ENCODE measurements at places on chromosomes 4 and X.

DNA sequence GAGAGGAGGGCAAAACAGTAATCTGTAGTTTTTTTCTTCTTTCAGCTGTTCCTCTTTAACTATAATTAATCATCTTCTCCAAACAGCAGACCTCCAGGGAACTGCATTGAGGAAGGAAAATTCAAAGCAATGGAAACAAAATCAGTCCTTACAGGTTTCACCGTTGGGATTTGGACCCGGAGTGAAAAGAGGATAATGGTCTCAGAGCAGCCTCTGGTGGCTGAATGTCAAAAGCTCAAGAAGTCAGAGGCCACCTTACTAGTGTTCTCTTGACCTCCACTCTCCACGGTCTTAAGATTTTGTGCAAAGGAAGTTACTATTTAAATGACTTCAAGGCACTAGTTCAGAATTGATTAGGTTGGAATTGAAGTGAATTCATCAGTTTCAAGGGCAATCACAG is 16.0 kb upstream of the MID1 start:
- DNase-seq = peak; percentile 59

GRCh38 chrX:106178826-106179225 is 10.7 kb downstream of the PWWP3B start:
- no peak for DNase-seq

DNA sequence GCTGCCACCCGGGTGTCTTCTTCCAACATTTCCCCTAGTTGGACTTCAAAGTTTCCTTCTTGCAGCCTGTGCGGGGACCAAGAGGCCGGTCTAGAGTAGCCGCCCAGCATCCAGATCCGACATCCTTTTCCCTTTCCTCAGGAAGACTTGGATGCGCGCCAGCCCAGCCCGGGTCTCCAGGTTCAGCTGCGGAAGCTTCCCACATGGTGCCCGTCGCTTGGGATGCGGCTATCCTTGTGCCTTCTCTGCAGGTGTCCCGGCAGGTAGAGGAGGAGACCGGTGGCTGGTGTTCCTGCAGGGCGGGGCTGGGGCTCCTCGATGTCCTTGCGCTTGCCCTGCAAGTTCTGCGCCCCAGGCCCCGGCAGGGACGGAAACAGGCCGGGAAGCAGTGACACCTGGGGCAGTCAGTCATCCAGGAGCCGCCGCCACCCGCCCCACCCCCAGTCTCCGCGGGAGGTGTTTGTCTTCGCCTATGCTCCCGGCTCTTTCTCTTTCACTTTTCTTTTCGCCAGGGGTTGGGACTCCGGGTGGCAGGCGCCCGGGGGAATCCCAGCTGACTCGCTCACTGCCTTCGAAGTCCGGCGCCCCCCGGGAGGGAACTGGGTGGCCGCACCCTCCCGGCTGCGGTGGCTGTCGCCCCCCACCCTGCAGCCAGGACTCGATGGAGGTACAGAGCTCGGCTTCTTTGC is at the start of gene IL15:
IL15 (plus strand) TSS at position 502 of the 689 bp plus-strand sequence. CDS start 82,882 bp downstream, outside the sequence.
- DNase-seq = peak; percentile 36

- no peak for DNase-seq
Observed at GRCh38 chr4:82797405-82798111, 1.0 kb downstream of the SCD5 start.

GRCh38 chr4:48589098-48589445 is 99.0 kb downstream of the ZAR1 start:
- no peak for DNase-seq

DNA sequence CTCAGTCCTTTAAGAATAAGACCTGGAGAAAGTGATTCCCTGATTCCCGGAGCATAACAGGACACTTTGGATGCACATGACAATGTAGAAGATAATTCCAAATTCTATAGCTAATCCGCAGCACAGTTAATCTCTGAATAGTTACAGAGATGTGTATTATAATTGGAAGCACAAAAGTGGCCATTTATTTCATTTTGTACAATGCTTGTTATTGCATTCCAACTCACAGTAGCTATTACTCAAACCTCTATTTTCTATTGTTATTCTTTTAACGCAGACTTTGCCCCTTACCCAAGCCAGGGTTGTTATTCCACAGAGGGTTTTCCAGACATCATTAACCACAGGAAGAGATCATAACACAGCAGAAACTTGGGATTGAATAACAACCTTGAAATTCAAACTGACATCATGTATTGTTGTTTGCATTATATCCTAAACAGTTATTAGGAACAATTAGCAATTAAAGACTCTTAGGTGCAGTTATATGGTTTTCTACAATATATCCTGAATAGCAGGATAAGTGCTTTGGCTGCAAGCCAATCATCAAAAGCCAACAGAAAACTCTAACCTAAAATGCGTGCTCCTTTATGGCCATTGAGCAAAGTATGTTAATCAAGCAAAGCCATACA is 984.0 kb upstream of the TENM3 start:
- no peak for DNase-seq

DNA sequence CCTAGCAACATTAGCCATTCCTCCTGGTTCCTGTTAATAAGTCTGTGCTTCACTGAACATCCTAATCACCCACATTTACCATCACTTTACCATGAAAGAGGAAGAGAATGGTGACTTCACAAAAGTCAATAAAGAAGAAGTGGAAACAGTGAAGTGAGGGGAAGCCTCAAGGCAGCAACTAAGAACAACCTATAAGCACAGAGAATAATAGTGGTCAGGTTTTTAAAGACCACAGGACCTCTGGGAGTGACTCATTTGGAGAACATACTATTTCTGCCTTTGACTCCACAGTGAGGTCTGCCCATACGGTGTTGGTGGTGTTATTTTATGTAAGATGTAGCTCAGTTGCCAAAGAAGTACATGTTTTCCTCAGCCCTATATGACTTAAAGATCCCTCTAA is 86.0 kb upstream of the TET2 start:
- no peak for DNase-seq

GRCh38 chr4:89894649-89895550 is at the start of gene MMRN1:
Gene MMRN1 (plus strand): TSS chr4:89894854. CDS start chr4:89894972, 118 bp downstream.
- no peak for DNase-seq

DNA sequence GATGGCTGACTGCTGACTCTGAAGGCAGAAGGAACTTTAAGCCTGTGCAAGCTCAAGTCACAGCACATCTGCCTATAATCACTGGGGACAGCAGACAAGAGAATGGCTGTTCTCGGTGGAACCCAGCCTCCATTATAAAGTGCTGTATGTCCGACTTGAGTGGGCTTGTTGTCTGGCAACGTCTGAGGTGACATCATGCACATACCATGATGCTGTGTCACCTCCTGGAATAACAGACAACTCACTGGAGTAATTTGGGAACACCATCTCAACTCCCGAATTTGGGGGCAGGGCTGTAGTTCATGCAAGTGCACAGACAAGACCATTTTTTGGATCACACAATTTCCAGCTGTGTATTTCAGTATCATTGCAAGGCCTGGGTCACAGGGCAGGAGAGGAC is 59.8 kb upstream of the GPM6B start:
- no peak for DNase-seq

DNA sequence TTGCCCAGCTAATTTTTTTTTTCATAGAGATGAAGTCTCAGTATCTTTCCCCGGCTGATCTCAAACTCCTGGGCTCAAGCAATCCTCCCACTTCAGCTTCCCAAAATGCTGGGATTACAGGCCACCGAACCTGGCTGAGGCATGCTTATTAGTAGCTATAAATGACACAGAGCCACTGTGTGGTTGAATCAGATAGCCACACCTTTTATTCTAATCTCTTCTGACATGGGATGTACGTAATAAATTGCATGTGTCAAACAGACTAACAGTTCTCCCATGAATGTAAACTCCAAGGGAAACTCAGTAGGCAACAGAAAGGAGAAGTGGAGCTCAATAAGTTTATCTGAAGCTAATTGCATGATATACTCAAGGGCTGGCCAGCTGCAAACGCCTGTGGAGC is 139.8 kb upstream of the VCX3A start:
- DNase-seq = no peak

- DNase-seq = no peak
Observed at GRCh38 chr4:143251348-143251747, 66.6 kb downstream of the USP38 start.

DNA sequence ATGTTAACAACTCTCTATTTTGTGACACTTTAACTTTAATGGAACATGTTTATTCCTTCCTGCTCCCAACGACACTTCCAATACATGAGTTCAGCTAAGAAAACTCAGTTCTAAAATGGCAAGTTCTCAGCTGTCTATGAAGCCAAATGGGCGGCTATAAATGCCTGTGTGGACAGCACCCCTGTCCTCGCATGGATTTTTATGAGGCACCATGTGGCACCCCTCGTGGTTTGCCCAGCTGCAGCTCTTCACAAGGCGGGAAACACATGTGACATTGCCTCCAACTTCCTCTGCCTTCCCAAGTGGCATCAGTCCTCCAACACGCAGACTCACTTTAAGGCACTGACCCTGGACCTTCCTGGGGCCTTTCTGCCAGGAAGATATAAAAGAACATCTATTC is 48.0 kb downstream of the SH3RF1 start:
- no peak for DNase-seq

DNA sequence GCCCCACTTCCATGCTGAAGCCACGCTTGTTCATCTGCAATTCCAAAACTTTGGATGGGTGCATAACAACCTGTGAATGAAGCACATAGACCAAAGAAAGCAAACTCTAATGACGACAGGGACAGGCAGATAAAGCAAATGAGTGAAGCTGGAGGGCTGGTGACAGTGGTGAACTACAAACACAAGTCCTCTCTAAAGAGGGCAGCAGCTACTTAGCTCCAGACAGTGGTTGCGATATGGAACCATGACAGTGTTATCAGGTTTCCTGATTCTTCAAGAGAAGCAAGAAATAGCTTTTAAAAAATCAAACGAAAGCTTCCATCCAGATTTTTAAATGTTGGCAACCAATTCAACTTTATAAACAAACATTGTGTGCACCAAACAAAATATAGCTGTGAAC is 23.8 kb downstream of the NOX1 start:
- no peak for DNase-seq

- DNase-seq = no peak
Observed at GRCh38 chr4:90503677-90504076, 376.5 kb downstream of the CCSER1 start.

DNA sequence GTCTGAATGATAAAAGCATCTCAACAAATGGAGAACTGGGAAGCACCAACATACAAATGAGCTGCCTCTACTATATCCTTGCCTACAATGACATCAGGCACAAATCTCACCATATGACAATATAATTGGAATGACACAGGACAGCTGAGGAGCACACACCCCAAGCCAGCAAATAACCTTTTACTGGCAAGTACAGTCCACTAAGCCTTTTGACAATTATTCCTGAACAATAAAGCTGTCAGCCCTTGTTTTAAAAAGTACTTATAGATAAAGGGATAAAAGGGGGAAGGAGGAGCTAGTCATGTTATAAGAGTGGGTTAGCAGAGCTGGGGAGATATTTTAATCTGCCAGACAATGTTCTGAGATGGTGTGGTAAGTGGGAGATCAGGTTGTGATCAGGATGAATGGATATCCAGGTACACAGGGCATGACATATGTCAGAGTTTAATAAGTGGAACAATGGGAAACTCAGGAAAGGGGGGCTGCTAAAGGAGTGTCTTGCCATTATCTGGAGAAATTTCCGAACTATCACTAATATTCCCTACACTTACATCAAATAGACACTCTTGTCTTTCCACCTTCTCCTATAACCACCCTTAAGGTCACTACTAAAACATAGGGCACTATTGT is 127.6 kb downstream of the GPC3 start:
- no peak for DNase-seq

DNA sequence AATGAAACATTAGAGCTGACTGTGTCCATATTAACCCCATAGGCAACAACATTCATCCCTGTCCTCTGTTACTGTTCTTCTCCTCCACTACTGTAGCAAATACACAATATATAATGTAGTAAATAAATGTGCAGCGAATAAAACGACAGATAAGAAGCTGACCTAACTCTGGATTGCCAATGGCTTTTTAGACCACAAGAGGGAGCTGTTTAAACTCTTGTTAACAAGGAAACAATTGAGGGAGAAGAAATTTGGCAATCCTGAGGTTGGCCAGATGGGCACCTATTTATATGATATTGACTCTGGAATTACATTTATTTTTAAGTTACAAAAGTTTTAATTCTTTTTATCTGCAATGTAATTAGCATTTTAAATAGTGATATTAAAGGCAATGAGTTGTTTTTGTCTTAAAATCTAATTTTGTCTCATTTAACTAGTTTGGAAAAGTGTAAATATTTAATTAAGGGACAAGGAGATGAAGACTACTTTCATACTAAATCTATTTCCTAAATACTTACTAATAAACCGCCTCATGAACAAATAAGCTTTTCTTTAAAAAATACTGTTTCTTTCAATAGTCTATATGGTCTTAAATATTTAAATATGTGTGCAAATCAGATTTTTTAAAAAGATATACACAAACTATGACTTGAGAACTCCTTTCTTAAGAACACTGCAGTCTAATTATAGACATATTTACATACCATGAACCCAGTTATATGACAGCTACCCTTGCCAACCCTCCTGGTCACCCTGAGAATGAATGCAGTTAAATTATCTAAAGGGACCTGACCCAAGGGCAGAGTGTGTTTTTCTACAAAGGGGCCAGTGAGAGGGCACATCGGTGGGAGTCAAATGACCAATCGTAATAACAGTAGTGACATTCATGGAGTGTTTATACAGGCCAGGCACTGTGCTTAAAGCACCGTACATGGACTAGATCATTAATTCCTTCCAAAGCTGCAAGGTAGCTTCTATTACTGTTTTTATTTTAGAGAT is 52.9 kb upstream of the HPF1 start:
- DNase-seq = peak; percentile 84

DNA sequence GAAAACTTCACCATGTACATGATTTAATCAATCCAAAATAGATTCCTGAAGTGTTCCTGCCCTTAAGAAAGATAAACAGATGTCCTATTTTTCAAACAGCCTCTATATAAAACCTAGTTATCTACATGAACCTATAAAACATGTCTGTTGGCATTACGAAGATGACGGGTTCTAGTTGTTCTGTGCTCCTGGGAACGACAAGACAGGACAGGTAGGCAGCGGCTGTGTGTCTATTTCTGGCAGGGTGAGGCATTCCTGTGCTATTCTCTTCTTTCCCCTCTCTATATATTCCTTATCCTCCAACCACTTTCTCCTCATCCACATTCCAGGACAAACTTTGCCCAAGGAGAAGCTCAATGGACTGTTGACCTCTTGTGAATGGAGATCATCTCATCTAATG is 6.1 kb downstream of the FAT1 start:
- DNase-seq = no peak

- no peak for DNase-seq
Observed at GRCh38 chrX:39480963-39481362, 616.8 kb downstream of the BCOR start.

GRCh38 chrX:111129921-111130320 is 33.9 kb downstream of the PAK3 start:
- DNase-seq = no peak

GRCh38 chrX:33086886-33087285 is 124.5 kb downstream of the DMD start:
- DNase-seq = no peak

GRCh38 chrX:17597836-17598439 is 139.4 kb upstream of the SCML1 start:
- DNase-seq = no peak

DNA sequence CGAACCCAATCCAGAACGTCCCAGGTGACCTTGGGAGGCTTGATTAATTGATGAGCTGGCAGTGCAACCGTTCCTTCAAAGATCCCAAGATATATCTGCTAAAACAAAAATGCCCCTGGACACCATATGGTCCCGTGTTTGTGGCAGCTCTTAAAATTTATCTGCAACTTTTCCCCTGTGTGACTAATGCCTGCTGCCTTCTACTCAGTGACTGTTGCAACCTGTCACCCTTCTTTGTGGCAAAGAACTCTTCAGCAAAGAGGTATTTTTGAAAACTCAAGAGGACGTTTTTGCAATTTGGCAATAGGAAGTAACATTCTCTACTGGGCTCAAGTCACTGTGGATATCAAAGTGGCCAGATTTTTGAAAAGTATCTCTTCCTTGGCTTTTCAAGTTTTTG is 75.8 kb upstream of the SOD3 start:
- no peak for DNase-seq

Data from HCT116 (cell line).